Lung microvascular endothelial cell (primary cell): ENCODE measurements at places on chromosomes 7 and 10. TPM values are rescaled to one million over a fixed set of nuclear protein-coding genes. Genes with fewer than 3 reads are reported as not detected.

FBXL13 gene
- 0.20 and 0.44 TPM in 2 replicates for total RNA-seq

PDE6C gene
- total RNA-seq: not detected in 2 replicates

NODAL gene
- not detected in 2 replicates for total RNA-seq

IMPDH1 gene
- 32.7 and 42.5 TPM in 2 replicates for total RNA-seq

RPEL1 gene
- under 0.01 and 0.20 TPM in 2 replicates for total RNA-seq

STK17A gene
- total RNA-seq: 18.7 and 27.9 TPM in 2 replicates

CFAP58 gene
- 1.1 and 3.0 TPM in 2 replicates for total RNA-seq

DNA sequence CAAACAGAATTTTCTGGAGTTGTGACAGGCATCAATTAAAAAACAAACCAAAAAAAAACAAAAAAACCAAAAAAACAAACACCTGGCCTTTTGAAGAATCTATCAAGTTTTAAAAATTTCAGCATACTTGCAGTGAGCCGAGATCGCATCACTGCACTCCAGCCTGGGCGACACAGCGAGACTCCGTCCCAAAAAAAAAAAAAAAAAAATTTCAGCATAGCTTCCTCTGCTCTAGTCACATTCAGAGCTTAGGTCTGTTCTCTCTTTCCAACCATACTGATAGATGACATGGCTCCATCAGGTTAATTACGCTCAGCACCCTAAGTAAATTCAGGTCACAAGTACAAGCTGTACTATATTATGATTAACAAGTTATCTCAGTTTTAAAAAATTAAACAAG is 3.1 kb downstream of the KBTBD2 start:
- DNase-seq: no peak

GRCh38 chr7:103150192-103150591 is 1.3 kb upstream of the NAPEPLD start:
- no peak for DNase-seq

- DNase-seq: no peak
These were observed 60.6 kb downstream of the PRF1 start for GRCh38 chr10:70541736-70542564.

- no peak for DNase-seq
These were observed 561.8 kb downstream of the ATRNL1 start for GRCh38 chr10:115654961-115655360.

GRCh38 chr7:155119801-155120382 is 49.8 kb downstream of the HTR5A start:
- DNase-seq: no peak

DNA sequence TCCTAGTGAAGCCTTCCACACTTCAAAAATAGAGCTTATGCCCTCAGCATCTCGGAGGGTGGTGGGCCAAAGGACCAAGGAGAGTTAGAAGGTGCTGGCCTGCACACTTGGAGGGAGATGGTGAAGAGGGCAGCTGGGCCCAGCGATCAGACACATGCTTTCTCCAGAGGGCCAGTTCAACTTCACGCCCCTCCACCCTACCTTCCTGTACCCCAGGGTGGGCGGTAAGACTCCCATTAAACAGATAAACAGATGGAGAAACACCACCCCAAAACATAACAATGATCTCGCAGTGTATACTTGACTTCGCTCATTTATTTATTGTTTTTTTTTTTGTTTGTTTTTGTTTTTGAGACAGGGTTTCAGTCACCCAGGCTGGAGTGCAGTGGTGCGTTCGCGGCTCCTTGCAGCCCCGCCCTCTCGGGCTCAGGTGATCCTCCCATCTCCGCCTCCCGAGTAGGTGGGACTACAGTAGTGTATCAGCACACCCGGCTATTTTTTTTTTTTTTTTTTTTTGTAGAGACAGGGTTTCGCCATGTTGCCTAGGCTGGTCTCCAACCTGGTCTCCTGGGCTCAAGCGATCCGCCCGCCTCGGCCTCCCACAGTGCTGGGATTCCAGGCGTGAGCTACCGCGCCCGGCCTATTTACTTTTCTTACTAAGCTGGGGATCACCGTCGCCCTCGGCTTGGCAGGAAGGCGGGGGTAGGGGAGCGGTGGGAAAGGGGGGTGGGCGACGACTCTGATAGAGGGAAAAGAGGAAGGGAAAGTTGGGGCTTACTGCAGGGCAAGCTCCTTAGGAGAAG is 1.8 kb downstream of the C10orf95 start:
- peak; percentile 75 for DNase-seq

GRCh38 chr10:71124921-71125748 is 87.2 kb upstream of the UNC5B start:
- no peak for DNase-seq

DNA sequence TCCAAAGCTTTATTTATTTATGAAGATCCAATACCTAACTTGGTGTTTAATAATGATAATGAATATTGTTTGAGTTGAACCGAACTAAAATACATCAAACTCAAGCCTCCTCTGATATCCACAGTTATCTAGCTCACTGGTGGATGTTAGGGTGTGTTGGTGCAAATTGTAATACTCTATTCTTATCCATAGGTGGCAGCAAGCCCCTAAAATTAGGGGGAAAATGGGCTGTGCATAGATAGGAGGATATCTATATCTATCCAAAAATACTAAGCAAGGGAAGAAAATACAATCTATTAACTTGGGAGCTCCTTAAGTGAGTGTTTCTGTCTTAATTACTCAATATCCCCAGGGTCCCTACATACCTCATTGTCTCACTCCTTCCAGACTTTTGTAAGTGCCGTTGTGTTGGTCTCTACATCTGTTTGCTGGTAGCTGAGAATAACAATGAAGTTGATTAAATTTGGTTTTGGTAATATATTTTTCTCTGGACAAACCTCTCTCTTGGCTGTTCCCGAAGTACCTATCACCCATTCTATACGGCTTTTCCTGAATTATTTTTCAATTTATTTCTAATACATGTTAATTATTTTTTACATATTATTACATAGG is 55.0 kb upstream of the VWDE start:
- DNase-seq: peak; percentile 49

GRCh38 chr10:49009199-49009979 is 69.7 kb upstream of the LRRC18 start:
- DNase-seq: no peak

DNA sequence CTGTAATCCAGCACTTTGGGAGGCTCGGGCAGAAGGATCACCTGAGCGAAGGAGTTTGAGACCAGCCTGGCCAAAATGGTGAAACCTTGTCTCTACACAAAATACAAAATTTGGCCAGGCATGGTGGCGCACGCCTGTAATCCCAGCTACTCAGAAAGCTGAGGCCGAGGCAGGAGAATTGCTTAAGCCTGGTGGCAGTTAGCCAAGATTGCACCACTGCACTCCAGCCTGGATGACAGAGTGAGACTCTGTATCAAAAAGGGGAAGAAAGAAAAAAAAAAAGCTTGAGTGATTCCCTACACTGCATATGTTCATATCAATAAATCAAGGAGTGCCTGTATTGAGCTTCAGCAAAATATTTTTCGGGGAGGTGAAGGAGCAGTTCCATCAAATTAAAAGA is 45.8 kb upstream of the SRRM3 start:
- no peak for DNase-seq

- DNase-seq: no peak
These were observed 108.4 kb downstream of the LYZL1 start for GRCh38 chr10:29397221-29397620.

GRCh38 chr10:48649349-48649944 is 35.2 kb upstream of the WDFY4 start:
- DNase-seq: no peak

DNA sequence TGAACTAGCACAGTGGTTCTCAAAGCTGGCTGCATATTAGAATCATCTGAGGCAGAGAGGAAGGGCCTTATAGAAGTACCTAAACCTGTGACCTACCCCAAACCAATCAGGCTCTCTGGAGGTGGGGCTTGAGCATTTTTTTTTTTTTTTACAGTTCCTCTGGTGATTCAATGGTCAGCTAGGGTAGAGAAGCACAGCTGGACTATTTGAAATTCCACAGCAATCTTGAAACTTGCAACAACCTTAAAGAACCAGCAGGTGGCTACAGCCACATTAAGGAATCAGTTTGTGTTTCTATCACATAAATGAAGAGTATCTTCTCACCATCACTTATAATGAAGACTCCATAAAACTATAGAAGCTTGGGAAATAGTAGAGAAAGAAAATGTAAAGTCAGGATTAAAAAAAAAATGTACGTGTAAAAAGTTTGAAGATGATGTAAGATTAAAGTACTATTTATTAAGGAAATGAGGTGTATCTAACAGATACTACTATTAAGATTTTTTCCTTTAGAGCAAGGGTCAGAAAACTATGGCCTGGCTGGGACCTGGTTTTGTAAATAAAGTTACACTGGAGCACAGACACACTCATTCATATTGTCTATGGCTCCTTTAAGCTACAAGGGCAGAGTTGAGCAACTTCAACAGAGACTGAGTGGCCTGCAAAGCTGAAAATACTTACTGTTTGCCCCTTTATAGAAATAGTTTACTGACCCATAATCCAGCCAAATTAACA is 3.8 kb downstream of the RTKN2 start:
- DNase-seq: peak; percentile 81

DNA sequence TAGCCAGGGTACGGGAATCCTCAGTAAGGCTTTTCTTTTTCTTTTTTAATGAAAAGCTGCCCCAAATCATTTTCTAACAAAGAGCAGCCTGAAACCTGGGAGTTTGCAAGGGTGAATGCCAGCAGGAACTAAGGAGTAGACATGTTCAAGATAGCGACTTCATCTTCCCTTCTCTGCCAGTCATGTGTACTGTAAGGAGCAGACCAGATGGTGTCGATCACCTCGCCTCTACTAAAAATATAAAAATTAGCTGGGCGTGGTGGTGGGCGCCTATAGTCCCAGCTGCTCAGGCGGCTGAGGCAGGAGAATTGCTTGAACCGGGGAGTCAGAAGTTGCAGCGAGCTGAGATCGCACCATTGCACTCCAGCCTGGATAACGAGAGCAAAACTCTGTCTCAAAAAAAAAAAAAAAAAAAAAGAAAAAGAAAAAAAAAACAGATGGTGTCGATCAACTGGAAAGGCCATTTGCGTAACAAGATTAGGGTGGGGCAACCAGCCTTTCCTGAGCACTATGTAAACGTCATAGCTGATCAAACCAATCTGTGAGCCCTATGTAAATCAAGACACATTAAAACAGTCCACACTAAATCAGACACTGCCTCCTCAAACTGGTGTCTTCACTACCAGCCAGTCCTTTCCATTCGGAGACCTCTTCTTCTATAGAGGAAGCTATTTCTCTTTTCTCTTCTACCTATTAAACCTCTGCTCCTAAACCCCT is 33.8 kb downstream of the NOLC1 start:
- no peak for DNase-seq

DNA sequence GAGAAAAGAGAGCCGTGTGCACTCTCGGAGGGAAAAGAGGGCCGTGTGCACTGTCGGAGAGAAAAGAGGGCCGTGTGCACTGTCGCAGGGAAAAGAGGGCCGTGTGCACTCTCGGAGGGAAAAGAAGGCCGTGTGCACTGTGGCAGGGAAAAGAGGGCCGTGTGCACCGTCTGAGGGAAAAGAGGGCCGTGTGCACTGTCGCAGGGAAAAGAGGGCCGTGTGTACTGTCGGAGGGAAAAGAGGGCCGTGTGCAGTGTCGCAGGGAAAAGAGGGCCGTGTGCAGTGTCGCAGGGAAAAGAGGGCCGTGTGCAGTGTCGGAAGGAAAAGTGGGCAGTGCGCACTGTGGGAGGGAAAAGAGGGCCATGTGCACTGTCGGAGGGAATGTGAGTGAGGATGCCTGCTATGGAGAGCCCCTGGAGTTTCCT is 188.7 kb downstream of the DNAJB6 start:
- no peak for DNase-seq

DNA sequence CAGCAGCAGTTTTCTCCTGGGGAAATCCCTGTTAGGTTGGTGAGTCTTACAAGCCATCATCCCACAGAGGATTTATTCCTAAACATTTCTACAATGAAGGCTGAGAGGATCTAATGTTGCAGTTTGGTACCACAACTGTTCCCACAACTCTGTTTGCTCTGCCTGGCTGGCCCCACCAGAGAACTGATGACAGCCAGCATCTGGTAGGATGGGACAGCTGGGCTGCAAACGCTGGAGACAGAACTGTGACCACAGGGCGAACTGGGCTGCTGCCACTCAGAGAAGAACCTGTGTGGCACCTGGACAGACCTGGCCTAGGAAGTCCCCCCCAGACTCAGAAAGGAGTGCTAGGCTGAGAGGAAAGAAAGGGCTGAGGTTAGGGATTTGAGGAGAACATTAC is 94.8 kb downstream of the CALN1 start:
- DNase-seq: no peak

DNA sequence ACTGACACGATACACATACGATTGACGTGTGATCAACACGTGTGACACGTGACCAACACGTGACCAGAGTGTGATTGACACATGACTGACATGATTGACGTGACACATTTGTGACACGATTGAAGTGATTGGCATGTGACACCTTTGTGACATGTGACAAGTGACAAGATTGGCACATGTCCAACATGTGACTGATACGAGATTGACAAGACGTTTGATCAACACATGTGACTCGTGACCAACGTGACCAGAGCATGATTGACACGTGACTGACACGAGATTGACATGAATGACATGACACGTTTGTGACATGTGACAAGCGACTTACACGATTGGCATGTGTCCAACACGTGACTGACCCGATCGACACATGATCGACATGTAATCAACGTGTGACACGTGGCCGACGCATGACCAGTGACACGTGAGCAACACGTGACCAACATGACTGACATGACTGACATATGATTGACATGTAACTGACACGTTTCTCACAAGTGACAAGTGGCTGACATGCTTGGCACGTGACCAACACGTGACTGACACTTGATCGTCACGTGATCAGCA is 22.0 kb downstream of the CRPPA start:
- DNase-seq: no peak

DNA sequence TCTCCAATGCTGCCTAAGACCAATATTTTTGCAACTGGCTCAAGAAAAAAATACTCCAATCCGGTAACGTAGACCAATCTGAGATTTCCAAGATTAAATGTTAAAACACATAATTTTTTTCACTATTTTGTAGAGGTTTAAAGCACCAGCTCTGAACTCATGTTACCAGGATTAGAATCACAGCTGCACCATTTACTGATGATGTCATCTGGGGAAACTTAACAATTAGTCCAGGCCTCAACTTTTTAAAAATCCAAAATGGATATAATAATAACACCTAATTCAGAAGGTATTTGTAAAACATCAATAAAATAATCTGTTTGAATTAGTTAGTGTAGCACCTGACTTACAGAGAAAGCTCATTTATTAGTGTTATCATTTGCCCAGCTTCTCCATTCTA is 14.4 kb downstream of the PON1 start:
- DNase-seq: no peak
